Mammary epithelial cell (primary cell): ENCODE measurements at places on chromosomes 5 and 9. TPM values are rescaled to one million over a fixed set of nuclear protein-coding genes. Genes with fewer than 3 reads are reported as not detected.

C9orf152 gene
- total RNA-seq: not detected in 2 replicates

LECT2 gene
- total RNA-seq: not detected in 2 replicates

SPINK13 gene
- total RNA-seq: not detected in 2 replicates

RNF14 gene
- 93.7 TPM for total RNA-seq

KCTD16 gene
- 0.33 TPM for total RNA-seq

CDO1 gene
- total RNA-seq: 1.8 TPM

ZNF883 gene
- 7.8 TPM for total RNA-seq

BRD3OS gene
- total RNA-seq: 11.1 and 18.6 TPM in 2 replicates

ABO gene
- not detected for total RNA-seq

BARHL1 gene
- total RNA-seq: not detected in 2 replicates

ARL14EPL gene
- not detected for total RNA-seq

F2RL1 gene
- 55.2 and 57.2 TPM in 2 replicates for total RNA-seq

SPATA31A3 gene
- total RNA-seq: not detected in 2 replicates
